ENCODE measurements at places on chromosomes 16 and 17.

DNA sequence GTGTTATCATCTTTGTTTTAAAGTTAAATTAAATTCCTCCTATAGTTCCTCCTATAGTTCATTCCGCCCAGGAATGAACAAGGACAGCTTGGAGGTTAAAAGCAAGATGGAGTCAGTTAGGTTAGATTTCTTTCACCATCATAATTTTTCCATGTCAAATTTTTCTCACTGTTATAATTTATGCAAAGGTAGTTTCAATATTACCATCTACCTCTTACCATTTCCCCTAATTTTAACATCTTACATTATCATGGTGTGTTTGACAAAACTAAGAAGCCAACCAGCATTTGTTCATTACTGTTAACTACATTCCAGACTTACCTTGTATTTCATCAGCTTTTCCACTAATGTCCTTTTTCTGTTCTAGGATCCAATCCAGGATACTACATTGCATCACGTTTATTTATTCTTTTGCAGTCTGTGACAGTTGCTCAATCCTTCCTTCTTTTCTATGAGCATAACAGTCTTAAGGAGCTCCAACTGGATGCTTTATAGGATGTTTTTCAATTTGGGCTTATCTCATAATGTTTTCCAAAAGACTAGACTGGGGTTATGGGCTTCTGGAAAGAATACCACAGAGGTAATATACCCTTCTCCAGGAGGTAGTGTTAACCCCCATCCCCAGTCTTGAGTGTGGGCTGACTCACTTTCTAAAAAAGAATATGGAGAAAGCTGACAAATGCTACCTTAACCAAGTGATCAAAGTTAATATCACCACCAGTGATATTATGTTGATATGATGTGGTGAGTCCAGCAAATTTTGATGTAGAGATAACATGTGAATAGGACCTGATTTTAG is 158.5 kb downstream of the PPM1E start:
- DNase-seq = no peak

- peak; percentile 91 for DNase-seq
Observed at GRCh38 chr17:42895185-42895555, 5.4 kb upstream of the G6PC1 start.

DNA sequence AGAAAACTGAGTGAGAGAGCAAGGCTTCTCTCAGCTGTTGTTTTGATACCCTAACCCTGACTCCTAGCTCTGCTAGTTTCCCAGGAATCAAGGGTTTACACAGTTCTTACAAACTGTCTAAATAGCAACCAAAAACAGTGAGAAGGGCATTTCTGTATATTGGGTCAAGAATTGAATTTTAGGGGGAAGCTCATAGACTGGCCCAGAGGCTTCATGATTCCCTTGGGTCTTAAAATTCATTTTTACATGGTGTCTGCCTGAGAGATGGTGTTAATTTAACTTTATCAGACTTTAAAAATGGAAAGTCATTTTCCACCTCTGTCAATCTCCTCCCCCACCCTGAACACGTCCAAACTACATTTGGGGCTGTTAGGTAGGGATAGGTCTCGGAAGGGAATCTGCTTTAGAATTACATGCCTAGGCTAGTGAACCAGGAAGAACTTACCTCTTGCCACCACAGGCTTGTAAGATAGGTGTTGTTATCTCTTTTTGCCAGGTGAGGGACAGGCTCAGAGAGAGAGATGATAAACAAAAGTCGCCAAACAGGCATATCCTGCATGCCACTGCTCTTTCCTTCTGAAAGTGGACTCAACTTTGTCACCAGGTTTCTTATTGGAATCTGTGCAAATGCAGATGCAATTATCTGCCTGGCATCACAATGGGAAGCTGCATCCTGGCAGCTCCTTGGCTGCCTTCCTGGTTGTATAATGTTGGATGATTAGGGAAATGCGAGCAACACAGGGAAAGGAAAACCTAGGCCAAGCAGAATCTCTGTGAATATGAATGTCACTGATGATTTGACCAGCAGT is 3.1 kb downstream of the PHAF1 start:
- DNase-seq = no peak

DNA sequence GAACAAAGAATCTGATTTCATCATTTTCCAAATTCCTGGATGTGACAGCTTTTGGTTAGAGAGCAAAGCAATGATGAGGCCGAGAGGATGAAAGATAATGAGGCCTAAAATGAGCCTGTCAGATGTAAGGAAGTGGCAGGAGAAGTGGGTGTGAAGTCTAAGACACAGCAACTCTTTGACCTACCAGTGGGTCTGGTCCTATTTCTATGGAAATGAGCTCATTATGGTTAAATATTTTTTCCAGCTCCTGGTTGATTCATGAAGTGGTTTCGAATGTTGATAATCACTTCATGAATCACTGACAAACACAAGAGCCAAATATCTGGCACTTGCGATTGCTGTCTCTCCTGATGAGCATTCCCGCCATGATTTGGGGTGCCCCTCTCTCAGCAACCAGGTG is 273.3 kb upstream of the CDH5 start:
- no peak for DNase-seq

- DNase-seq = peak; percentile 54
Observed at GRCh38 chr17:45749831-45750335, 34.2 kb upstream of the CRHR1 start.

GRCh38 chr16:1470481-1471251 is 4.2 kb downstream of the CLCN7 start:
- DNase-seq = no peak

GRCh38 chr17:77763023-77763422 is 195.5 kb upstream of the TNRC6C start:
- no peak for DNase-seq

GRCh38 chr17:44677136-44677535 is 12.4 kb downstream of the CCDC43 start:
- DNase-seq = no peak

DNA sequence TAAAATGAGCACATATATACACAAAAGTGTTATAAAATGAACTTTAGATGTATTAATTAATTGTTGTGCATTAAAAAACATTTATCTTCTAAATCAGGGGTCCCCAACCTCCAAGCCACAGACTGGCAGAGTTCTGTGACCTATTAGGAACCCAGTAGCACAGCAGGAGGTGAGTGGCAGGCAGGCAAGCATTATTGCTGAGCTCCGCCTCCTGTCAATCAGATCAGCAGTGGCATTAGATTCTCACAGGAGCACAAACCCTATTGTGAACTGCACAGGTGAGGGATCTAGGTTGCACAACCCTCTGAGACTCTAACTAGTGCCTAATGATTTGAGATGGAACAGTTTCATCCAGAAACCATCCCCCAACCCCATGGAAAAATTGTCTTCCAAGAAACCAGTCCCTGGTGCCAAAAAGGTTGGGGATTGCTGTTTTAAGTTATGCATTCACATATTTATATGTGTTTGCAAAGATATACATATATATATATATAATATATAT is 583.7 kb downstream of the KCNJ2 start:
- DNase-seq = no peak

DNA sequence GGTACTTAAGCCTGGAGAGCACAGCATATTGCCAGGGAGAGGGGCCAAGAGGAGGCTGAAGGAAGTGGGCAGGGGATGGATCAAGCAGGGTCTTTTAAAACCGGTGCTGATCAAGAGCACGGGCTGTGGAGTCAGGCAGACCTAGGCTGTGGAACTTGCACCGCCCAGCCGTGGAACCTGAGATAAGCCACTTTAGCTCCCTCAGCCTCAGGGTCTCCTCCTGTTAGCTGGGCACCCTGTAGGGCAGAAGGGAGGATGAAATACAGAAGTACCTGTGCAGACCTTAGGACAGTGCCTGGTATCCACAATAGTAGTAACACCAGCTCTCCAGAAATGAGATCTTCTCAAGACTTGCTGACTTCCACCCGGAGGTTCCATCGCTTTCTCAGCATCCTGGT is 9.3 kb downstream of the ODAD4 start:
- DNase-seq = no peak

GRCh38 chr16:21150375-21151001 is at the start of gene DNAH3:
TSS of gene DNAH3 (minus strand) at chr16:21150846. CDS start at chr16:21150319, 527 bp downstream.
- DNase-seq = no peak

GRCh38 chr16:85428899-85429775 is 184.0 kb upstream of the GSE1 start:
- DNase-seq = peak; percentile 76

- no peak for DNase-seq
Observed at GRCh38 chr16:17777408-17777863, 306.7 kb upstream of the XYLT1 start.

GRCh38 chr17:2795441-2796163 is 636 bp upstream of the RAP1GAP2 start:
- no peak for DNase-seq

DNA sequence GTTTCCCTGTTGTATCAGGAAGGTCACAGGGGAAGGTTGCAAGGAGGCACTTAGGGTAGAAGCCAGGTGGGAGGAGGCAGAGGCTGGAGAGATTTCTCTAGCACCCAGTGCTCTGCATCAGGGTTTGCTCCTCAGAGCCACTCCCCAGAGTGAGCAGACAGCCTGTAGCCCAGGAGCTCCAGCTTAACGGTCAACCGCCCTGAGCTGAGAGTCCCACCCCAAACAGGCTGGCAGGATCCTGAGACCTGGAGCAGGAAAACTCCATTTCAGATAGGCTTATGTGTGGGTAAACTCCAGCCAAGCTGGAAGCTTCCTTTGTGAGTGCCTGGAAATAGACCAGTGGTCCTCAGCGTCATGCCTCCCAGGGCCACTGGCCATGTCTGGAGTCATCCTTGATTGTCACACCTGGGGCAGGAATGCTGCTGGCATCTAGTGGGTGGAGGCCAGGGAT is 37.9 kb downstream of the MPRIP start:
- DNase-seq = peak; percentile 48

- DNase-seq = no peak
Observed at GRCh38 chr16:81277541-81278080, 37.2 kb upstream of the GAN start.

- DNase-seq = no peak
Observed at GRCh38 chr17:49028271-49028670, 31.1 kb downstream of the IGF2BP1 start.

DNA sequence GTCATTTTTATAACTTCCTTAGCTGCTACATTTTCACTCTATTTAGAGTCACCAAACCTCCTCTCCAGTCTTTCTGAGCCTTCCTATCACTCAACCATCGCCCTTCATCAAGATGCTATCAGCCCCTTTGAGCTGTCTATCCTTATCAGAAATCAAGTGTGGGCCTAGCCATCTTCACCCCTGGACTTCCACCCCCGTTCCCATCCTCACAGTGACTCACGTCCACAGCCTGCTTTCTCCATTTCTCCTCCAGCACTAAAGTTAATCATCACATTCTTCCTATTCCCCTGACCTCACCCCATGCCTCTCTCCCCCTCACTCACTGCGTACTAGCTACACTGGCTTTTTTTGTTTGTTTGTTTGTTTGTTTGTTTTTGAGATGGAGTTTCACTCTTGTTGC is 2.4 kb upstream of the TEKT3 start:
- no peak for DNase-seq

All from posterior vena cava (tissue), 2 donors.